ENCODE measurements at places on chromosomes 11 and 22.
A peak's percentile ranks its signal among the peaks of the same experiment; 100 is the strongest.

- no peak for DNase-seq
These were observed 65.5 kb downstream of the BMAL1 start for GRCh38 chr11:13343067-13343466.

DNA sequence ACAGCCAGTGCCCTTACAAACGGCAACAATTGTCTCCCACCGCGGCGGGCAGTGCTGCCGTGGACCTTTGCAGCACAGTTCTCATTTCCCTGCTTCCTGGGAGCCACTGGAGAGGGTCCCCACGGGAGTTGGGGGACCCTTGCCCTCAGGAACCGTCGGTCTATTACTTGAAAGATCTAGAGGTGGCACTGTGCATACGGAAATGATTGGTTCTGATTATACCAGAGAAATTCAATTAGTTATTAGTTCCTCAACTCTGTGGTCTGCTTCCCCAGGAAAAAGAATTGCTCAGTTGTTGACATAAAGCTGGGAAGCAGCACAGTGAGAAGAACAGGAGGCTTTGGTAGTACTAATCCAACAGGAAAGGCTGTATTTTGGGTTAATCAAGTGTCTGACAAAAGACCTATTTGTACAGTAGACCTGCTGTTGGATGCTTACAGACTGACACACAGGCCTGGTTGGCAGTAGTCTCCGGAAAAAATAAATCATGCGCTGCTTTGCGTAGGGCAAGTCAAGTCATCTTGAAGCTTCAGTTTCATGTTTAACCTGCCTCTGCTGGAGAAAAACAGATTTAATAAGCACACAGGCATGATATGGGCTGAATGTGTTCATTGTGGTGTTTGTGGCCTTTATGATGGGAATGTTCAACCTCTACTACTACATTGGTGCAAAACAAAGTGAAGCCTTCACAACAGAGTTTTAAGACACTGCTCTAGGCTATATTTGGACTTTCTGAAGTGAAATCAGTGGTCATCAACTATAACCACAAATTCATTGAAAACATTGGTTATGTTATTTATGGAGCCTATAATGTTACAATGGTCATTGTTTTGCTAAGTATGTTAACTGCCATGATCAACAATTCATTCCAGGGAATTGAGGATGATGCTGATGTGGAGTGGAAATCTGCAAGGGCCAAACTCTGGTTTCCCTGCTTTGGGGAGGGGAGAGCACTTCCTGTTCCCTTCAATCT is 54.6 kb upstream of the SC5D start:
- no peak for DNase-seq

GRCh38 chr11:123218451-123218850 is 23.4 kb upstream of the CLMP start:
- no peak for DNase-seq

- no peak for DNase-seq
These were observed 26.6 kb upstream of the MYEOV start for GRCh38 chr11:69267395-69267805.

- DNase-seq, result no peak
These were observed 37.2 kb downstream of the PARVA start for GRCh38 chr11:12414611-12415010.

DNA sequence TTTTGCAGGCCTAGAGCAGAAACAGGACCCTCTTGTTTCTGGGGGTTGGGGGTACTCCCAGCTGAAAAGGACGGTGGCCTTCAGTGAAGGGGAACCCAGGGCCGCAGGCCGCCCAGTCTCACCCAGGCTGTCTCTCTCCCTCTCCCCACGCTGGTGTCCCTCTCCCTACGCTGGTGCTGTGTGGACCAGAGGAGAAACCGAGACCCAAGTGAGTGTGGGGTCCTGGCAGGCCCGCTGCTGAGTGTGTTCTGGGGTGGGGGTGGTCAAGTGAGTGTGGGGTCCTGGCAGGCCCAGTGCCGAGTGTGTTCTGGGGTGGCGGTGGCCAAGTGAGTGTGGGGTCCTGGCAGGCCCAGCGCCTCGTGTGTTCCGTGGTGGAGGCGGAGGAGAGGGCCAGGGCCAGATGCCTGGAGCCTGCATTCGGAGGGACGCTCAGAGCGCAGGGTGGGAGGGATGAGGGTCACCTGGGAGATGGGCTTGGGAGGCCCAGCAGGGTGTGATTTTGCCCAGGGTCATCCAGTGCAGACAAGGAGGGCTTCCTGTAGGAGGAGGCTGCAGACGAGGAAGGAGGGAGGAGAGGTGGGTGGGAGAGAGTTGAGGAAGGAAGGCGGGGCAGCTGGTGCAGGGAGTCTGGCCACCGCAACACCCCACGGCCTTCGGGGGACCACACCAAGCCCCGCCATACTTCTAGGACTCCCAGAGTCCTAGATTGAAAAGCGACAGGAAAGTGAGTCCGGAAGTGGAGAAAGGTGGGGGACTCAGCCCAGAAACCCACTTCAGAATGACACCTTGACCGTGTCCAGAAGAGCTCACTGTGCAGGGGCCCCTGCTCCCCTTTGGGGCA is 10.3 kb downstream of the TNNT3 start:
- DNase-seq, result no peak

GRCh38 chr11:27451244-27451965 is 21.2 kb downstream of the LGR4 start:
- no peak for DNase-seq

GRCh38 chr22:46052331-46052771 is 75.4 kb upstream of the WNT7B start:
- no peak for DNase-seq

GRCh38 chr11:409008-409599 is 5.7 kb downstream of the SIGIRR start:
- no peak for DNase-seq

DNA sequence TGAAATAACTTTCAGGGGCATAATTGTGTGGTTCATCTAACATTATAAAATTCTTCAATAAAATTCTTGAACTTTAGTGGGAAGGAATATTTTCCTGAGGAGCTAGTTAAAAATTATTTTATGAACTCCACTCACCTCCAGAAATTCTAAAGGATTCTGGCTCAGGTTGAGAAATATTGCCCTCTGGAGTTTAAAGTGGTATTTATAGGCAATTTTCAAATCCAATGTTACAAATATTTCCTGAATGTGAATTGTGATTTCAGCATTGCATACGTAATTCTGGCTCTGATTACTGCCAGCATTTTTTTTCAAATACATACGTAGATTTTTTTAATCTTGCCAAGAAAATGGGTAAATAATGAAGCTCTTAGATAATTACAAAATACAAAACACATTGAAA is 598.2 kb upstream of the ANO3 start:
- DNase-seq, result no peak

GRCh38 chr11:19605520-19606371 is 106.9 kb upstream of the NAV2 start:
- no peak for DNase-seq

- no peak for DNase-seq
These were observed 30.6 kb downstream of the KIAA1671 start for GRCh38 chr22:24983151-24983550.

GRCh38 chr11:110762590-110762989 is 50.4 kb upstream of the ARHGAP20 start:
- no peak for DNase-seq

DNA sequence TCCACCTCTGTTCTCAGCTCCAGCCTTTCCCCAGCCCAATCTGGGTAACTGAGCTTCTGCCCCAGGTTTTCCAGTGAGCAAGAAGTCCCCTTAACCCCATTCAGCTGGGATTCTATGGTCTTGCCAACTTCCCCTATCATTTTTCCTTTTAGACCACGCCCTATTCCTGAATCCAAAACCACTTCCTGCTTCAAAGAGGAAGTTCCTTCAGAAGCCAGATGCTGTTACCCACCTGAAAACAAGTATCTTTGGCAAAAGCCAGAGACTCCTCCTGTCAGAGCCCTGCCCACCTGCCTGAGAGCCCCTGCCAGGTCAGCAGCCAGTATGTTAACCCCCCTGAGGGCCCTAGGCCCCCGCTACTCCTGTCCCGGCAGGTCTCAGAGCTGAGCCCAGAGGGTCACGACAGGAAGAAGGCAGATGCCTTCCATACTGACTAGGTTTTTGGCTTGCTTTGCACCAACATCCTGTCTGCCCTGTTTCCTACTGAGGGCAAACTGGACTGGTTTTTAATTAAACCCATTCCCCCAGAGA is 20.3 kb upstream of the MICAL2 start:
- peak; percentile 91 for DNase-seq

DNA sequence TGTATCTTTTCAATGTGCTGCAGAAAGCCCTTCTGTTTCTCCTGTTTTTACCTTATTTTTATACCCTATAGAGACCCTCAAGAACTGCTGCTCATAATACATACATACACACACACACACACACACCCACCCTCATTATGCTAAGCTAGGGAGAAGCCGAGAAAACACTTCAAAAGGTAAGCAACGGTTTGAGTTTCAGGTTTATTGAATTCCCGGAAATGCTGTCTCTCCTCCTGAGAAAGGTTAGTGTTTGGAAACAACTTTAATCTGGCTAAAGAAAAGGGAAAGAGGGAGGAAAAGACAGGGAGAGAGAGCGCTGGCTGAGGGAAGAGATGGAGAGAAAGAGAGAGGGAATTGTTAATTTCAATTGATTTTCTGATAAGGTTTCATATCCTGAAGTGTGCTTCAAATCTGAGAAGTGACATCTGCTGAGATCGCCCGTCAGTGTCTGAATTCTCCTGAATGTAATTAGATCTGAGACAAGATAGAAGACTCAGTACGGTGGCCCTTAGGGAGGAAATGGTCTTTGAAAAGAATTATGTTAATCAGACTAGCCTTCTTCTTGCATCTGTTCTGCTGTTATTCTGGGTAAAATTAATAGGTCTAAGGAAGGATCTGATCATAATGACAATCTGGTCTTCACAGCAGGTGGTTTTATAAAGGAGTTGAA is 169.1 kb downstream of the NXPE2 start:
- no peak for DNase-seq

DNA sequence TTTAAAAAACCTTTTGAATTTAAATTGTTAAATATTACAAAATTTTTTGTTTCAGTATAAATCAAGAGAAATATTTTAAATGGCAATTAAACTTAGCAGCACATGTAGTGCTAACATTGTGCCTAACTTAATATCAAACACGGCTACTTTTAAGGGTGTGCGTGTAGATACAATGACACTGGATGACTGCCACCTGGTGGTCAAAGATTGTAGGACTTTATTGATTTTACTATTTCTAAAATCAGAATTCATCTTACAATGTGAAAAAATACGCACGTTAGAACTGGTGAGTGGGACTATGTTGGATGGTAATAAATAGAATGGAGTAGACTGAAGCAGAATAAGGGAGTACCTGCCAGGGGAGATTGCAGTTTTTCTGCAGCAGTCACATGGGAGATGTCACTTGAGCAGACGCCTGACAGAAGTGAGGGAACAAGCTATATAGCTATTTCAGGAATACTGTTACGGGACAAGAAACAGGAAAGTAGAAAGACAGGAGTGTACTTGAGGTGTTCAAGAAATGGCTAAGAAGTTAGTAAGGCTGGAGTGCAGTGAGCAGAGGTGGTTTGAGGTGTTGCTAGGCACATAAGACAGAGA is 52.9 kb downstream of the UVRAG start:
- peak; percentile 70 for DNase-seq

DNA sequence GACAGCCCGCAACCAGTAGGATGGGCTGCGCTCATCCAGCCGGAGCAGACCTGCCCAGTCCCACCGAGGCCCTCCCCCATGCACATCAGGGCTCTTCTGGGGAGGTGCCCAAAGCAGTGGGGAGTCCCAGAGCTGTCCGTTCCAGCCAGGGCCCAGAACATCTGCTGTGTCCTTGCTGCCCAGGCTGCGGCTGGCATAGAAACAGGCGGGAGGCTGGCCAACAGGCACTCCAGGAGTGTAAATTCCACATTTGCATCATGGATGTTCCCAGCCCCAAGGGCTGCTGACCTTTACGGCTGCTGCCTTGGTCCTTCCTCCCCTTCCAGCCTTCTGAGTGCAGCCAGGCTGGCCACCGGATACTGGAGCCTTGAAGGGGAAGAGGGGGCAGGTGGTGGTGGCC is 30.0 kb upstream of the SYT7 start:
- DNase-seq, result no peak

GRCh38 chr11:57223601-57224000 is 13.4 kb downstream of the APLNR start:
- no peak for DNase-seq

DNA sequence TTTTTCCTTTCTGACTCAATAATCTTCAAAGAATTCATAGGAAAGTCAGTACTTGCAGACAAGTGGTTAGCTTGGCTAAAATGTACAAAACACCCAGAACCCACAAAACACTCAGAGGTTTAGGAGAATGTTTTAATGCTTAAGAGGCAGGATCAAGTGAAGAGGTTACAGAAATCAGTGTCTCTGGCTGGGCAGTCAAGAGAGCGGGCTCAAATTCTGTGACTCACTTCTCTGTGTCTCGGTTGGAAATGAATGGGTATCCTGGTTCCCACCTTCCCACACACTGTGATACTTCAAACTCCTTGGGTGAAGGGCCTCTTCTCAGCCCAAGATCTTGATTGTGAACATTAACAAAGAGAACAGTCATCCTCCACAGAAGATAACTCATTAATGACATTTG is 3.8 kb downstream of the MPEG1 start:
- no peak for DNase-seq

DNA sequence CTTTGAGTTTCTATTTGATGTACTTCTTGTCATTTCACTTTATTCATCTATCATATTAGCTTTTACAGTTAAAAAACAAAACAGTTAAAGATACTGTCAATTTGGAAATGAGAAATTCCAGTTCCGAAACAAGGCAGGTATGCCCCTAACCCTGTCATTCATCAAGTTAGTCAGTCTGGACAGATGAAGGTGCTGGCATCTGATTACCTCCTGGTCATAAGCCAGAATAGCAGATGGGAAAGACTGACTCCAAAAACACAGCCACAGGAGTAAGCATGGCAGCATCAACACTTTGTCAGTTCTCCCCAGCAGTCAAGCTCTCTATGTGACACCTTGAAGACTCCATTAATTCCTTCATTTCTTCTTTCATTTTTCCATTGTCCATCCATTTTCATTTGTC is 4.3 kb downstream of the LRRC51 start:
- no peak for DNase-seq

- no peak for DNase-seq
These were observed 203.4 kb downstream of the LRRC4C start for GRCh38 chr11:41256041-41256440.

DNA sequence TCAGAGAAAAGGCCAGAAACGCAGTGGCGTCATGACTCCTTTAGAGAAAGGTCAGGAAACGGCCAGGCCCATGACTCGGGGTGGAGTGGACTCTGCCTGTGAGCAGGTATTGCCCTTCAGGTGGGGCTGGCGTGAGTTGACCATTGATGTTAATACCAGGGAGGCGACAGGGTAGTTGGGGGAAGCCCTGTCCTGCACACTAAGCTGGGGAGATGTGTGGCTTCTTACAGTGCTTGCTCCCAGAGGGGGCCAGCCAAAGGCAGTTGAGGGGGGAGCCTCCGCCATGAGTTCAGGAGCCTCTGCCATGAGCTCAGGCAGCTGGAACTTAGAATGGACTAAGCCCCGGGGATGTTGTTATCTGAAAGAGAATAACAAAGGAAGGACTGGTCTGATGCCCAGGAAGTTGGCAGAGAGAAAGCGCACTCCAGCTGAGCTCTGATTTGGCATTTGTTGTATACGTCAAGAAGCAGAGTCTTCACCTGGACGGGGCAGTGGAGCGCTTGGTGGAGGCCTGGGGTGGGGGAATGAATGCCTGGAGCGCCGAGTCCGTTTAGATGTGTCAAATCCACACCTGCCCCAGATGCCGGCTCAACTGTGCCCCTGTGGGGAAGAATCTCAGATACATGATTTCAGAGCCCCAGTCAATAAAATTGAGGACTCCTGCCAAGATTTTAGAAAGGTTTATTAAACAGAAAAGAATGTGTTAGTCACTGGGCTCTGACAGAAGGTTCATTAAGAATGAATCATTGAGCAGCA is 222.5 kb downstream of the TBC1D22A start:
- no peak for DNase-seq

Measured in KBM-7 (cell line).